ENCODE measurements at places on chromosomes 11 and 22. TPM values are rescaled to one million over a fixed set of nuclear protein-coding genes. Genes with fewer than 3 reads are reported as not detected.

GRCh38 chr22:27848005-27848404 is 46.4 kb upstream of the MN1 start:
- no peak for DNase-seq

DNA sequence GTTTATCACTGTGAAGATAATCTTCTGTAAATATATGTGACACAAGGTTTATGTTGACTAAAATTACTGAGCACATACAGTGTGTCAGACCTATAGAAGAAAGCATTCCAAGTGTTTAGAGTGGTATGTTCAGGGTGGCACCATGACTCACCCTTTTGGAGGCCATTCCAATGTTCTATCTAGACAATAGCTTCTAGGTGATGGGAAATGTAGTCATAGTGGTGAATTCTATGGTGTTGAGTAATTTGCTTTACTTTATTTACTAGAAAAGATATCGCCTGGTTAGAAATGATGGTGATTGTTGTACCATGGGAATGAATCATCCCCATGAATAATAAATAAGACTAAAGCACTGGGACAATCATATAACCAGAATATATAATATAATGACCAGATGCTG is 72.9 kb upstream of the OR4C15 start:
- no peak for DNase-seq

Gene DNAJB7
- not detected for total RNA-seq

Gene PRODH
- 0.09 TPM for total RNA-seq

GRCh38 chr11:108019870-108020540 is 11.3 kb downstream of the CUL5 start:
- DNase-seq, result no peak

Gene KMT2A
- 86.3 TPM for total RNA-seq

DNA sequence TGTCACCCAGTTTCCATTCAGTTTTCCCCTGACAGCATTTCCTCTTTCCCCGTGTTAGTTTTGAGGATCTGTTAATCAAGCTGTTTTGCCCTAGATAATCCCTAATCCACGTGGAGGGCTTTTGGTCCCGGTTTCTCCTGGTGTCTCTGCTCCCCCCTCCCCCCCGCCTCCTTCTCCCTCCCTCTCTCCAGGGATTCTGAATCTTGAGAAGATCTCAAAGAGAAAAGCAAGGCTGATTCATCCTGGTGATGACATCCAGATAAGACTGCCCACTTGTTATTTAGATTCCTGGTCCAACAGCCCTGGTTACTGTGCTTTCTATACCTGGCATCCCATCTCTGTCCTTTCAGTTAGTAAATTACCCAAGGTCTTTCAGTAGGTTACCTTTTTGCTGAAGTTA is 59.4 kb downstream of the KCNA4 start:
- DNase-seq, result no peak

Gene TRIM48
- total RNA-seq, result not detected

DNA sequence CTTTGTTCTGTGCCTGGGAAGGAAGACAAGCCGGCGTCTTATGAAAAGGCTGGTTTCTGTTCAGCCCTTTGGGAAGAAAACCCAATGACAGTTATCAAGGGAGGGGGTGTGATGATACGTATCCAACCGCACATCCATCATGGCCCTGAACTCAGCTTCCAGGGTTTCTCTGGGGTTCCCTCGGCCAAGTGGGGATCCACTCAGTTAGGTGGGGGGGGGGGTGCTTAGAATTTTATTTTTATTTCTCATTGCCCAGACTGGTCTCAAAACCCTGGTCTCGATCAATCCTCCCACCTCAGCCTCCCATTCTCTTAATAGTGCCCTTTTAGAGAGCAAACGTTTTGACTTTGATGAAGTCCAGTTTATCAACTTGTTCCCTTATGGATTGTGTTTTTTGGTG is 25.7 kb downstream of the KCNQ1 start:
- no peak for DNase-seq

Gene C11orf21
- not detected for total RNA-seq

DNA sequence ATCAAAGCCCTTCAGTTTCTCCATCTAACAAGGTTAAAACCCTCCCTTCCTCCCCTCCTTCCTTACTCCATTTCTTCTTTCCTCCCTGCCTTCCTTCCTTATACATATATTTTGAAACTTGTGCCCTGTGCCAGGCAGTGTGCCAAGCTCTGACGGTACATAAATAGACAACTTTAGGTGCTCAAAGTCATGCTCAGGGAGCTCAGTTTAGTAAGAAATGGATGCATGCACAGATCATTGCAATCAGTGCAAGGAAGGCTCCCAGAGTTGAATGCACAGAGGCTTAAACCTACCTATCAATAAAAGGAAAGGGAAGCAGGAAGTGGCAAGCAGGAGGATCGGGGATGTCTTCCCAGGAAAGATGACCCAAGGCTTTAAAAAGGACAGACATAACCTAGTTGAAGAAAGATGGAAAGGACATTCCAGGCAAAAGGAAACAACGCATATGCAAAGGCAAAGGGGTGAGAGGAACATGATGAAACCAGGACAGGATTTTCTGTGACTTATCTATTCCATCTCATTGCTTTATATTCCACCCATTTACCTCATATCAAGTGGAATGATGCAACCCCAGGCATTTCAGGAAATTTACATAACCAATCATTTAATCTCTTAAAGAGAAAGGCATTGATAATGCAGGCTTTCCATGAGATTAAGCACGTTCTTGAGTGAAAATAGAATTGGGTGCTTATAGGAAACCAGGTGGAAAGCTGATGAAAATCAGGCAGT is 13.2 kb downstream of the FZD4 start:
- no peak for DNase-seq

- DNase-seq, result no peak
Measured at GRCh38 chr11:132347156-132348090, 977.0 kb downstream of the NTM start.

DNA sequence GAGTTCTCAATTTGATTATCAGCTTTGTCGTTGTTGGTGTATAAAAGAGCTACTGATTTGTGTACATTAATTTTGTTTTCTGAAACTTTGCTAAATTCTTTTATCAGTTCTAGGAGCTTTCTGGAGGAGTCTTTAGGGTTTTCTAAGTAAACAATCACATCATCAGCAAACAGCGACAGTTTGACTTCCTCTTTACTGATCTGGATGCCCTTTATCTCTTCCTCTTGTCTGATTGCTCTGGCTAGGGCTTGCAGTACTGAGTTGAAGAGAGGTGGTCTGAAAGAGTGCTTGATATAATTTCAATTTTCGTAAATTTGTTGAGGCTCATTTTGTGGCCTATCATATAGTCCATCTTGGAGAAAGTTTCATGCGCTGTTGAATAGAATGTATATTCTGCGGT is 213.0 kb downstream of the DLG2 start:
- no peak for DNase-seq

DNA sequence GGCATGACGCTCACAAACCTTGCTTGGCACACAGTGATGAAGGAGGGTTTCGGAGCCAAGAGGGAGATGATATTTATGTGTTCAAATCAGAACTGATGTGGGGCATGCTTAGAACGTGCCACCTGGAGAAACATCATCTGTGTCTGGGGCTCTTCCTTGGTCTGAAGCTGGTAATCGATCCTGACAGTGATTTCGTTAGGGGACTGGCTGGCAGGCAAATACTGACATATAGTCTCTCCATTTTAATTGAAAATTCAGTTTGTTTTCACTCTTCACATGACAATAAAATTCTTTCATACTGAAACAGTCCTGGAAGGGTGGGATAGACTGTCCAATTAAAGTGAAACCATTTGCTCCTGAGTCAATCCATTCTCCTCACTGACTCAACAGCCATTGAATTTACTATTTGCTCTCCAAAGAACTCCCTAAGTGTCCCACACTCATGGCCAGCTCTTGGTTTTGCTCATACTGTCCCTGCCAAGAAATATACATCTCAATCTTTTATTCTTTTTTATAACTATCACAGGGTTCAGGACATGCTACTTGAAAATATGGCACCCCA is 134.8 kb downstream of the TRPC6 start:
- no peak for DNase-seq

Gene COX8A
- total RNA-seq, result 389 TPM

DNA sequence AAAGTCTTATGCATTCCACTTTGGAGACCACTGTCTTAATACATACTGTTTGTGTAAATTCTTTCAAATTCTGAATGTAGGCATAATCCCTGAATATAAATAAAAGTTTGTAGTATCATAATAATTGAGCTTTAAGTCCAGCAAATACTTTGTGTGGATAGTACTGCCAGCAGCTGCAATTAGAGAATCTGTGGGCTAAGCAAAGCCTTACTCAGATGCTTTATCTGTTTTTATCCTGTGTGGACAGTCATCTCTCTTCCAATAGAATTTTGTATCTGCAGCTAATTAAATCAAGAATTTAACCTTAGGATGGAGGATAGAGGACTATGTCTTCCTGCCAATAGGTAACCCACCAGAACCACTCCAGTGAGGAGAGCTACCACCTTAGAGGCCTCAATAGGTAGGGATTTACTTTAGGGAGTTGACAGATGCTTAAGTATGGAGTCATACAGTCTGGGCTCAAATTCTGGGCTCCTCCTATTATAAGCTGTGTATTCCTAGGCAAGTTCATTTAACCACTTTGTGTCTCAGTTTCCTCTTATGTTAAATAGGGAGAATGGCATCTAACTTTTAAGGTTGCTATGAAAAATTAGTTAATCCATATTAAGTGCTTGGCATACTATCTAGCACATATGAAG is 71.1 kb downstream of the STIM1 start:
- no peak for DNase-seq

GRCh38 chr11:92964471-92964870 is 5.0 kb upstream of the MTNR1B start:
- no peak for DNase-seq

DNA sequence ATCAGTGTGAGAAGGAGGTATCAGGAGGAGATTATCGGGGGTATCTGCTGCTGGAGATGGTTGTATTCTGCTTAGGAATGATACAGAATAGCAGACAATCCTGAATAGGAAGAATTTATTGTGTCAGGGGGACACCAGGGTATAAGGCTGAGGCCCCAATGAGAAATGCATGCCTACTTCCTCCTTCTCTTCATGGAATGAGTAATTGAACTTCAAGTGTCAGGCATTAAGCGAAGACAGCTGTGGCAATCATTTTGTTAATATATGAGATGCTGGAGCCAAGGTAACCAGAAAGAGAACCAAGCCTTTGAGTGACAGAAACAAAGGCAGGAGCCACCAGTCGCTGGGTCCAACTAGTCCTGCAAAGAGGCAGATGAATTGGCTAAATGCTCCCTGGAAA is 49.1 kb downstream of the KIRREL3 start:
- DNase-seq, result no peak

DNA sequence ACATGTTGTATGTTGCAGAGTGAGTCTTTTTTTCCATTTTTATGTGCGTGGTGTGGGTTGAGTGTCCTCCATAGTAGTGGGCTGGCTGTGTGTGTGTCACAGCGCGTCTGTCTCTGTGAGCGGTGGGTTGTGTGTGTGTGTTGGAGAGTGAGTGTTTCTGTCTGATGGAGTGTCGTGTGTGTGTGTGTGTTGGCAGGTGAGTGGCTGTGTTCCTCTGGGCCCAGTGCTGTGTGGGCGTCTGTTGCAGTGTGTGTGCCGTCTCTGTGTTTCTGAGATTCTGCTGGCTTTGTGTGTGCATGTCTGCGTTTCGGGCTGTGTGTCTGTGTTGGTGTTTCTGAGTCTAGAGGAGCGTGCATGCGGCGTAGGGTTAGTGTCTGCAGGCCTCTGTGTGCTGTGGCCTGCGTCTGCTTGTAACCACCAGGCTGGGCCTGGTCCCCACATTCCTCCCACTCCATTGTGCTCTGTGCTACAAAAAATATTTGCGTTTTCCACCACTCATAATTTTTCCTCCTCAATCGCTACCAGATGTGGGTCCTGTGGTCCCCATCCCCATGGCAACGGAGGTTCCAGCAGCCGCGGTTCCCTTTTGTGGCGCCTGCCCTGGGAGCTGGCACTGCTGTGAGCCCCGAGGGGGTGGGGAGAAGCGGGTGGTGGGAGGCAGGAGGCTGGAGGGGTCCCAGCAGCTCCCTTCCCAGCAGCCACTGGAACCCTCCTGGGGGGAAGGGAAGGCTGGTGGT is 15.2 kb downstream of the SCARF2 start:
- DNase-seq, result no peak

Gene OR4D11
- not detected for total RNA-seq

DNA sequence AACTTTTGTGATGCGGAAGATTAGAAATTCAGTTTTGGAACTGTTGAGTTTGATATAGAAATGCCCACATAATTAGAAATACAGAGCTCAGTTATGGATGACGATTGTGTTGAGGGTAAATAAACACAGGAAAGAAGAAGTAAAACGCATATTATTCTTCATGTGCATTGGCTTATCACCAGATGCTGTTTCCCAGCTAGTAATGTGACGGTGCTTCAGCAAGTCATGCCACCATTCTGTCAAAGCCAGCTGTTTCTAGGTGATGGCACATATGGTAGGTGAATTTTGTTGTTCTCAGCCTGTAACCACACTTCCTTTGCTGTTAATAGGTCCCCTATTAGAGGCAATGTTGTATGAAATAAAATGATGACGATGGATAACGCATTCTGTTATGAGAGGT is 68.9 kb downstream of the C11orf65 start:
- no peak for DNase-seq

- no peak for DNase-seq
Measured at GRCh38 chr11:47078751-47079521, 97.7 kb downstream of the ARFGAP2 start.

Gene UPK3A
- not detected for total RNA-seq

DNA sequence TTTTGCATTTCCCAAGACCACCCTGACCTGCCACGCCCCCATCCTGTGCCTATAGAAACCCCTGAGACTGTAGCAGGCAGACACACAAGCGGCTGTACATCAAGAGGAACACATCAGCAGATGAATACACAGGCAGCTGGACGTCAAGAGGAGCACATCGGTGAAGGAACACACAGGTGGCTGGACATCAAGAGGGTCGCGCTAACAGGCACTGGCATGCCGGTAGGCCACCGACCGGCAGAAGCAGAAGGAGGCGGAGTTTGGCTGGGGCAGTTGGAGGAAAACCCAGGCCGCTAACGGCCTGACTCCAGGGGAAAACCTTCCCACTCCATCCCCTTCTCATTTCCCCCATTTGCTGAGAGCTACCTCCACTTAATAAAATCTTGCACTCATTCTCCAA is 5.4 kb upstream of the IPO7 start:
- DNase-seq, result no peak

DNA sequence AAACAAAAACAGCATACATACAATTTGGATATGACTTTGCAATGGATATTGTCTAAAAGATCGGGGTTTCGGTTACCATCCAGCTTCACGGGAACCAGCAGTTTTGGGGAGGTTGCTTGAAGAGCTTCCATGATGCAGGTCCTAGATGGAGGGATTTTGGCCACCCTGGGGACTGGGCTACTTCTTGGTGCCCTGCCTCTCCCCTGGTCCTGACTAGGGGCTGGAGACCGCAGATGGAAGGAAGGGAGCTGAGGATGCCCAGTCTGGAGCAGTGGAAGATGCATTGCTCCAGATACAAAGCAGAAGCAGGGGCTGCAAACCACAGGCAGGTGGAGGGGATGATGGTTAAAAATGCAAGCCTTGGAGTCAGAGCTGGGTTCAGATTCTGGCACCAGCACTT is 13.5 kb downstream of the SOX10 start:
- DNase-seq, result no peak

- no peak for DNase-seq
Measured at GRCh38 chr22:49004484-49005399, 822.9 kb downstream of the BRD1 start.

- DNase-seq, result no peak
Measured at GRCh38 chr22:17866621-17867020, 92.4 kb upstream of the BID start.
